Stimulated activated CD4-positive, alpha-beta T cell treated with anti-CD3 and anti-CD28 coated beads, Interleukin-4, amount 100 ng/mL, for 4 hours (primary cell): ENCODE measurements at places on chromosomes 16 and 17.

GRCh38 chr17:76986365-76986764, 118.2 kb downstream of the MGAT5B start:
- DNase-seq, result no peak

DNA sequence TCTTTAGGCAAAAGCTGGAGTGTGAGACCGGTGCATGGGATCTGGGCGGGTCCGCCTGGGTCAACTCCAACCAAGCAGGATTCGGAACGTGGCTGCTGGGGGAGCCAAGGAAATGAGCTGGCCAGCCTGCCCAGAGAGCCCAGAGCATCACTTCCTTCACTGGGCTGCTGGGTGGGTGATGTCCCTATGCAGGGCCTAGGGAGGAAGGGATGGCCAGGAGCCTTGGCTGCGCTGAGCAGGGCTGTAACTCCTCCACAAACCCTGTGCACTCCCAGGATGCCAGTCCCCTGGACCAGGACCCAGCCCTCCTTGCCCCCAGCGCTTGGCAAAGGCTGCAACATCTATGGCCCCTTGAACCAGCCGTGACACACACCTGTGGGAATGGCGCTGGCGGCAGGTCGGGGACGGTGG, 138.4 kb downstream of the RAB11FIP4 start:
- DNase-seq, result no peak

- DNase-seq, result no peak
Measured at GRCh38 chr17:51703361-51704341, 443.3 kb downstream of the UTP18 start.

DNA sequence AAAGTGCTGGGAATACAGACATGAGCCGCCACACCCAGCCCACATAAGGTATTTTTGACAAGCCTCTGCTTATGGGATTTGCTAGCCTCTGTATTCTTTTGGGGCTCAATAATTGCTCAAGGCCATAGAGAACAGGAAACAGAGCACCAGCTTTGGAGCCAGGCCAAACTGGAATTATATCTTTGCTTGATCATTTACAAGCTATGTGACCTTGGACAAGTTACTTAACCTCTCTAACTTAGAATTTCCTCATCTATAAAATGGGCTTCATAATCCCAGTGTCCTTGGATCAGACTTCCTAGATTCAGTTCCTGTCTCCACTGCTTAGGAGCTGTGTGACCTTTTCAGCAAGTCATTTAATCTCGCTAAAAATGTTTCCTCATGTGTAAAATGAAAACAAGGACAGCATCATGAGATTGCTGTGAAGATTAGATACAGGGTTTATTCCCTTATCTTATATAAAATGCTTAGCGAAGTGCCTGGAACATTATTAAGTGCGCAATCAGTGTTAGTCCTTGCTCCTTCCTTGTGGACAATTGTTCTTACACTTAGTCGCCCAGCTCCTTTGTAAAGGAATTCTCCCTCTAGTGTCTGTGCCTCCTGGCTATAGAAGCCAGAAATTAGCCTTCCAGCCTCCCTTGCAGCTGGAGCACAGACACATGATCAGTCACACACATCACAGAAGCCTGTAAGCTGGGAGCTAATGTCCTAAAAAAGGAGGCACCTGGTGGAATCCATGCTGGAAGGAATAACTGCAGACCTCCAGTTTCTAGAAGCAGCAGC, 16.6 kb downstream of the KRT9 start:
- DNase-seq, result no peak

GRCh38 chr16:30049871-30050270, 15.7 kb upstream of the ALDOA start:
- DNase-seq, result no peak
